Karpas-422 (cell line): ENCODE measurements at places on chromosomes 7 and 10.

GRCh38 chr10:49050906-49051305 is 64.4 kb downstream of the VSTM4 start:
- no peak for DNase-seq

GRCh38 chr7:47407821-47408674 is 173.9 kb downstream of the TNS3 start:
- DNase-seq: no peak

DNA sequence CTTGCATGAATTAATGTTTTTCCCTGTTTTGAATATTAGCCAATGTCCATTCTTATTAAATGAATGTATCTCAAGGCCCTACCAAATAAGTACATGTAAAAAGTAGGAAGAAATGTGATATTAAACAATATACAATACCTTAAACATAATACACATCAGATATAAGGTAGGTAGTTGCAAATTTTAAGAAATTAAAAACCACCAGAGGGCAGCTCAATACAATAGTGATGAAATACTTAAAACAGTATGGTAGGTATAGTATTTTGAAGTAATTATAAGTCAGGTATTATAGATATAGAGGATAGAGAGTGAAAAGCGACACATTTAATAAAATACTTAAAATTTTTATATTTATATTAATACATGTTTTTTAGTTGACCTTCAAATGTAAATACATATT is 43.6 kb upstream of the CDK14 start:
- DNase-seq: peak; percentile 71

- DNase-seq: no peak
Measured at GRCh38 chr10:54503863-54504262, 297.2 kb downstream of the PCDH15 start.

- DNase-seq: peak; percentile 5
Measured at GRCh38 chr10:111222961-111223360, 146.1 kb downstream of the ADRA2A start.

- no peak for DNase-seq
Measured at GRCh38 chr10:20443094-20443493, 454.0 kb downstream of the NEBL start.

DNA sequence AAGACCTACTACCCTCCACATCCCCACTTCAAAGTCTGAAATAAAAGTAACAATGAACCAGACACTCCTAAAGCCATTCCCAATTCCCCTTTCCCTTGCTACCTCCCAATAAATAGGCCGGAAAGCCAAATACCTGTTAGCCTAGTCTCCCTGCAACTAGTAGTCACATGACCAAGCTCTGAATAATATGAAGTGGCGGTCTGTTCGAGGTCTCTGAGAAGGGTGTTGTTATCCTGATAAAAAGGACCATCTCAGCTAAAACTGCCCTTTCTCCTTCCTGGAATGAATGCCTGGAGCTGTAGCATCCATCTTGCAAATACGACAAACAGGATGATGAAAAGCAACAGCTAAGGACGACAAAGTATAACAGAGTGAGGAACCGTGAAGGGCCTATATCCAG is 6.0 kb downstream of the KIF5B start:
- no peak for DNase-seq

GRCh38 chr10:69728335-69728870 is 73.3 kb upstream of the COL13A1 start:
- DNase-seq: no peak

DNA sequence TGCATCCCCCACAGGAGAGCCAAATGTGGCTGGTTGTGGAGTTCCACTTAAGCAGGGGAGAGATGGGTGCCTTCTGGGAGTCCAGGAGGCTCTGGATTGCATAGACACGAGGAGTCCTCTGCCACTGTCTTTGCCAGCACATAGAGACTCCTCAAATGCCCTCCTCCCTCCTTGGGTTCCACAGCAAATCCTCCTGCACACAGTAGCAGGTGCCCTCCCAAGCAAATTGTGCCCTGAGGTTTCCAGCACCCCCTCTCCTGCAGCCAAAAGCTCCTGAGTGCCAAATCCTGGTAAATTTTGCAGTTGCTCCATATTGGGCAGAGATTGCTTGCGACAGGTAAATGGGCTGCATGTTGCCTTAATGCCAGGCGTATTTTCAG is 5.8 kb downstream of the EVX1 start:
- no peak for DNase-seq

- DNase-seq: no peak
Measured at GRCh38 chr7:103123529-103123928, 25.4 kb downstream of the NAPEPLD start.
